Amygdala (tissue), 56 donors: ENCODE measurements at places on chromosomes 3 and 15.

GRCh38 chr3:172560026-172560425, 36.8 kb upstream of the TNFSF10 start:
- DNase-seq: no peak

GRCh38 chr3:89353465-89353864, 246.0 kb downstream of the EPHA3 start:
- DNase-seq: no peak

DNA sequence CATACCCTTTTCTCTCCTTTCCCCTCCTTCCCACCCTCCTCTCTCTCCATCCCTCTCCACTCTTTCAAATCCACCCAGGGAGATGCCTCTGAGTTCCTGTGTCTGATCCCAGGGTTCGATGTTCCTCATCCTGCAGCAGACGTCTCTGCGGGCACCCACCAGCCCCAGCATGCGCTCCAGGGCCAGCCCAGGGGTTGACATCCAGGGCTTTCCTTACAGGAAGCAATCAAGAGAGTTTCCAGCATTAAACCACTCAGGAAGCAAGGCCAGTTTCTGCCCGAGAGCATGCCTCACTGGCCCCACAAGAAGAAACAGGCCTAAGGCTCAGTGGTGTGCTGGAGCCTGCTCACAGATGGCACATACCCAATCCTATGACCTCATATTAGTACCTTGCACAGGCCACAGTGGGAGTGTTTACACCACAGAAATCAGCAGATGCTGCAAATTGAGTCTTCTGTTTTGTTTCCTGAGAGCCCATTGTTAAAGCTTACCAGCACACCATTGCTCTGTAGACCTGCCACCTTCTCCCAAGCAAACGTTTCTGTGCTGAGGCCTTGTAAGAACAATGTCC, 13.2 kb downstream of the SLC6A1 start:
- DNase-seq: no peak

DNA sequence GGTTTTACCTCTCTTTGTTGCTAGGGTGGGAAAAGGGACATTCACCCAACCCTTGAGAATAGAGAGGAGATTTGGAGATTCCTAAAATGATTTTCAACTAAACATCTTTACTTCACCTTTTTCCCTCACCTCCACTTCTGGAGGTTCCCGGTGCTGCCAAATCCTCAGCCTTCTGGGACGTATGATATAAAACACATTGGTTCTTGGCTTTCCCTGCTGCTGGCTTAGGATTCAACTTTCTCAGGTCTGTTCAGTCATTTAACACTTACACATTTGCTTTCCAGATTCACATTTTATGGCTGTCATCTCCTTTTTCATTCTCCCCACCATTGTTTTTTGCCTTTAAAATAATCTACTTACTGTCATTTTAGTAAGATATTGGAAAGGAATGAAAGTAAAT, 106.6 kb downstream of the PIK3R4 start:
- DNase-seq: no peak

GRCh38 chr3:24781454-24781853, 286.8 kb upstream of the THRB start:
- DNase-seq: no peak

DNA sequence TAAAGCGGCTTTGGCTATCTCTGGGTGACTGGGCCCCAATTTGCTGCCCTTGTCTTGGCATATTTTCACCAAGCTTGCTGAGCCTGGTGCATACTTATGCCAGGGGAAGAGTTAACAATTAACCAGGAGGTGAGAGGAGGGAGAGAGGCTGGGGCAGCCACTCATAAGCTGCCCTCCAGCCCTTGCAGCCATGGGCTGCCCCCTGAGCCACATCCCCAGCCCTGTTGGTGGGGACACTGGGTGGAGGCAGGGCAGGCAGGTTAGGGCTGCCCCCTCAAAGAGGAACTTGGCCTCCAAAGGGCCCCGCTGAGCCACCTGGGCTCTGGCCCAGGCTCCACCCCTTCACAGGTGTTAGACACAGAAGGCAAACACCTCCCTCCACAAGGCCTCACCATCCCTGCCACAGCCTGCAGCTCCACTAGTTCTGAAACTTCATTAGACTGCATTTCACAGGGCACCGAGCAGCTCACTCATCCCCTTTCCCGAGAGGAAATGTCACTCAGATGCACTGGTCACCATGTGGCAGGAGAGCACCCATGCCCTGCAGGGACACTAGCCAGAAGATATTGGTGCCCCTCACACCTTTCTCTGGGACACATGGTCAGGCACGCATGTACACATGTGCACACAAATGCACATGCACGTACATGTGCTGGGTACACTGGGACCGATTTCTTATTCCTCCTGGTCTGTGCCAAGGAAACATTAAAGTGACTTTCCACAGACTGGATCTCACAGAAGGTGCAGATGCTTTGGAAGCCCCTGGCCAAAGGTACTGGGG, 20.2 kb downstream of the AMOTL2 start:
- no peak for DNase-seq

DNA sequence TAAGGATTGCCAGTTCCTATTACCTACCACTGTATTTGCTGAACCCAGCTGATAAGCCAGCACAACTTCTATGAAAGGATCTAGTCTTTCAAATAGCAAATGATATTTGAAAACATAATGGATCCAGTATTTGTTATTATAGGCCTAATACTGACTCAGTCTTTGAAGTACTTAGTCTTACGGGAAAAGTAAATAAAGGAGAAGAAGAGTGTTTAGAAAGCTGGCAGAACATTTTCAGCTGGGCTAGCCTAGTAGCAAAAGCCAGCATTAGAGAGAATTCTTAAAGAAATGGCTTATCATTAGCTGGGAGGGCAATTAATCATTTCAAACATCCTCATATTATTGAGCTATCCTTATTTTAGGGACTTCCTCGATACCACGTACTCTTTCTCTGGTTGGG, 101.4 kb upstream of the GOLIM4 start:
- no peak for DNase-seq

- DNase-seq: no peak
Measured at GRCh38 chr3:114022145-114022802, 34.1 kb downstream of the CCDC191 start.
